Activated naive CD4-positive, alpha-beta T cell treated with anti-CD3 and anti-CD28 coated beads, Interleukin-2, amount 50 U/mL, for 16 hours (primary cell): ENCODE measurements at places on chromosomes 5 and 9.

DNA sequence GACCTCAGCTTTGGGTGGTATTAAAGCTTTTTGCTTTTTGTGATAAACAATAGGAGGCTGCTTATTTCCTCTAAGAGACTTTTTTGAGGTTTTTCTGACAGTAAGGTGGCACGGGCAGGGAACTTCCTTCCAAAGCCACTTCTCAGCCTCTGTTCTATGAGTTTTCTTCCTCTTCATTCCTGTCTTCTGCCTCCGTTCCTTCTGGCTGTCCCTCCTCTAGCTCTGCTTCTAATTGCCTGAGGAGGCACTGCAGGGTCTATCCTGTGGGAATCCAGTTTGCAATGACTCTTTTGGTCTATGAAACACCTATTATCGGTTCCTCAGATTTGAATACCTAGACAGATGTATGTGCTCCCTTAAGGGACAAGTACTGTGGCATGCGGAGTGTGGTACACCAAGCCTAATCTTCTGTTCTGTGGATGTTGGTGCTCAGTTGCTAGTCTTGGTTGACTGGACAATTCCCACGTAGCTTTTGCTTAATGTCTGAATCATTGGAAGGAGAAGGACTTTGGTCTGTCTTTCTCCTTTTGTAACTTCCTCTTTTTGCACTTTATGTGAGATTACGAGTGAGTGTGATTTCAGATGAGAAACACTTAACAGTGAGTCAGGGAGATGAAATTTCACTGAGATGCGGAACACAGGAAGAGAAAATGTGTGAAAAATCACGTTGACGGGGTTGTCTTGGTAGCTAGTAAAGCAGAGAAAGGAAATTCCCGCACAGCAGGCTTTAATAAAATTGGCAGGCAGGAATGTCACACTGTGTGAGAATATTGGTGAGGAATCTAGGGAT, 305.2 kb downstream of the EFNA5 start:
- DNase-seq: no peak

- no peak for DNase-seq
Observed at GRCh38 chr9:93461821-93462220, 8.4 kb upstream of the FAM120AOS start.

DNA sequence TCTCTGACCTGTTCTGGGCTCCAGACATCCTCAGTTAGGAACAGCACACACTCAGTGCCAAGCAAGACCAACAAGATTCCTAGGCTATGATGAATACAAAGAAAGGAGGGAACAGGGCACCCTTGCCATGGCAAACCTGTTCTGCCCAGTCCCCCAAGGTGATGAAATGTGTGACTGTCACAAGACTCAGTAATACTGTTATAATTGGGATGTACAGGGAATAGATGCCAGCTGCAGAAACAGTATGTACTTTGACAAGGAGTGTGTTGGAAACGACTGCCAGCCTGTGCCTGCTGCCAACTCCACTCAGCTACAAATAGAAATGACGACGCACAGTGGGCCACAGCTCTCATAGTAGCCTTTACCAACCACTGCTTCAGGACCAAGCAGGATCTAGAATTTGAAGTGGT, 453.0 kb downstream of the EFNA5 start:
- DNase-seq: no peak

DNA sequence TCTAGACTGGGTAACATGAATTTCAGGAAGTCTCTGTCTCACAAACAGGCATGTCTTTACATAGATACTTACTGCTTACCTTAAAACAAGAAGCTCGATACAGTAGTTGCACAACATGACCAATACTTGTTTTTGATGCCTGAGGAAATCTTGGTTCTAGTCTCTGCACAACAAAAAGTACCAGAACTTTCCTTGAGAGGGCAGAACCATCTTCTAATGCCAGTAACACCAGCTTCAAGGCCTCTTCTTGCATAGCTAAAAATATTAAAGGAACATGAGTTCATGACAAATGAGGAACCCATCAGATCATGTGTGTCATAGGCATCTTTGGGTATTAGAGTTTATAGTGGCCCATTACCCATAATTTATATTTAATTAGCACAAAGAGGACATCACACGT, 22.0 kb downstream of the RC3H2 start:
- DNase-seq: no peak
